ENCODE measurements at places on chromosomes 7 and 10.

GRCh38 chr7:74306730-74307469 is 17.7 kb downstream of the CLIP2 start:
- H3K27ac ChIP-seq: no peak overlapping the region
- no peak for DNase-seq
- H3K4me1 ChIP-seq: no peaks in the 10 kb centered on the region
- H3K4me3 ChIP-seq: no peak overlapping the region
- no peaks in the 10 kb centered on the region for H3K36me3 ChIP-seq

- no peak overlapping the region for H3K4me3 ChIP-seq
- no peaks in the 10 kb centered on the region for H3K36me3 ChIP-seq
- no peaks in the 10 kb centered on the region for H3K27me3 ChIP-seq
- H3K27ac ChIP-seq: no peak overlapping the region
- DNase-seq: no peak
Measured at GRCh38 chr10:85648279-85648754, 718.3 kb downstream of the GRID1 start.

DNA sequence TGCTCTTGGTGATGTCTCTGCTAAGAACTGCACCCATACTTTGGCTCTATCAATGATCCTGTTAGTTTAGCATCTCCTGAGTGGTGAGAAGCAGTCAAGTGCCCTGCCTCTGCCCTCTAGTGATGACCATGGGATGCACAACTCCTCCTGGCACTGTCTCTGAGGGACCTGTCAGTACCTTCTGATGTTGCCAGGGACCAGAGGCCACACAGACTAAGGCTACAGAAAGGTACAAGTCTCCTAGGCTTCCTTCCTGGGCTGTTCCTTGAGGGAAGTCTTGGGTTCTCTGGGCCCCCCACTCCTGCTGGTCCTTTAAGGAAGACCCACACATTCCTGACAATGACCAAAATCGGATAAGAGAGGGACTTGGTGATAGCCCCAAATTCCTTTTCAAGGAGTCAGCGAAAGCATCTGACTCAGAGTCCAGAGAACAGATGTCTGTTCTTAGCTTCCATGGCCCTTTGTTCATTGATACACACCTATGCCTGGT is 15.3 kb downstream of the NKX2-3 start:
- no peak overlapping the region for H3K27ac ChIP-seq
- H3K4me1 ChIP-seq: 0 out of 2 replicates have a peak, but pooled peaks cover 1% of the 10 kb centered on the region
- H3K4me3 ChIP-seq: no peak overlapping the region

- DNase-seq: no peak
- H3K36me3 ChIP-seq: no peaks in the 10 kb centered on the region
- H3K4me1 ChIP-seq: no peaks in the 10 kb centered on the region
- no peaks in the 10 kb centered on the region for H3K27me3 ChIP-seq
- no peak overlapping the region for H3K27ac ChIP-seq
Measured at GRCh38 chr10:62721687-62722086, 82.8 kb upstream of the ADO start.

GRCh38 chr10:124109261-124109660 is 15.9 kb upstream of the CHST15 start:
- H3K27ac ChIP-seq: no peak overlapping the region
- H3K4me1 ChIP-seq: peaks cover 1% of the 10 kb centered on the region
- H3K36me3 ChIP-seq: no peaks in the 10 kb centered on the region

DNA sequence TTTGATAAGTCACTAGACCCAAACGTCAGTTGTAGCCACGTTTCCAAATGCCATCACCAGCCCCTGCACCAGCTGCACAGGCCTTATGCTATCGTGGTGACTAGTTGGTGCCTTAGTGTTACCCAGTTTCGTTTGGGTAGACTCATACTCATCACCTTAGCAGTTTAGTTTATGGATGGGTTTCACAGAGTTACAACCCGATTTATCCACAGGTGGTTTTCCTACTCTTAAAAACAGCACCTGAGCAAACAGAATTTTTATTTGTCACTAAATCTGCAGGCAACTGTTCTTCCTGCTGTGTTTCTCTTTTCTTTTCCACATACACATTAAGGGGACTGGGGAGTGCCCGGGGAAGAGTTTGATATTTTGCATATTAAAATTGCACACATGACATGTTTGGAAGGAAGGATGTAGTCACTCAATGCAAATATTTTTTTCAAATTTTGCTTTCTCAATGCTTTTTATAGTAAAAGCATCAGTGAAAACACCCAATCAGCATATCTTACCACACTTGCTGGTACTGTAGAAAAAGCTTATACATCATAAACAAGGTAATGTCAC is 41.6 kb downstream of the PDSS1 start:
- H3K27ac ChIP-seq: no peak overlapping the region
- H3K36me3 ChIP-seq: peaks cover 16% of the 10 kb centered on the region
- DNase-seq: no peak

- no peak for DNase-seq
- no peaks in the 10 kb centered on the region for H3K4me1 ChIP-seq
- H3K36me3 ChIP-seq: no peaks in the 10 kb centered on the region
Measured at GRCh38 chr7:11846361-11846955, 14.5 kb upstream of the THSD7A start.

GRCh38 chr7:45484094-45484493 is 90.1 kb upstream of the ADCY1 start:
- no peaks in the 10 kb centered on the region for H3K27me3 ChIP-seq
- H3K27ac ChIP-seq: no peak overlapping the region
- no peak for DNase-seq
- H3K4me3 ChIP-seq: no peak overlapping the region
- H3K4me1 ChIP-seq: no peaks in the 10 kb centered on the region
- no peaks in the 10 kb centered on the region for H3K36me3 ChIP-seq

DNA sequence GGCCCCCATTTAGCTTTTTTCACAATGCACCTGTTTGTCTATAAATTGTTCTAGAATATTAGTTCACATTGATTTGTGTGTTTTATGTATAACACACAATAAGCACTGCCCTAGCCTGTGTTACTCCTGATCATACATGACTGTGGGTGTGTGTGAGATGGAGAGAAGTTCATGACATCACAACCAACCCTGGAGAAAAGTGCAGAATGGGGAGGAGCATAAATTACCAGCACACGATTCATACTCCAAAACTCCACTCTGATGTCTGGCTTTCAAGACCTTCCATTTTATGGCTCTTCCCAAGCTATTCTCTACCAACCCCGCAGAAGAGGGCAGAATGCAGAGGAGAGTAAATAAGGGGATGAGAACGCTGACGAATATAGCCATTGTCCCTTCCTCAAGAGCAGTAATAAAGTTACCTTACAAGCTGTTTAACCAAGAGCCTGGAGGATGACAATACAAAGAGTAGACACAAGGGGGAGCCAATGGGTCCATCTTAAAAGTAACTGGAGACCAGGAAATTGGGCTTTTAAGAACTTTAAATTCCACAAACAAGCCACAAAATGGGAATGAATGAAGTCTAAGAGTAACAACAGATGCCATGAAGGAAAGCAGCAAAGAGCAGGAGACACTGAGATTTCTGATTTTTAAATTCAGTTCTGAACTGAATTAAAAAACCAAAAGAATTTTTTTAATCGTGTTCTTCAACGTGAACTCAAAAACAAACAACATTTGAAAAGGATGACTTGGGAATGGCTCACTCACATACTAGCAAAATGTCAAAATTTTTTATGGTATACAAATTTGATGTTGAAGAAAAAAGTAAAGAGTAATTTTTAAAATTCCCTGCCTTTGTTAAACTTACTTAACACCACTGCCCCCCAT is 159.6 kb downstream of the PARD3 start:
- no peaks in the 10 kb centered on the region for H3K27me3 ChIP-seq
- no peak overlapping the region for H3K4me3 ChIP-seq
- DNase-seq: peak; percentile 78
- no peaks in the 10 kb centered on the region for H3K36me3 ChIP-seq
- H3K27ac ChIP-seq: no peak overlapping the region
- H3K4me1 ChIP-seq: peaks cover 8% of the 10 kb centered on the region
